ENCODE measurements at places on chromosomes 1 and 21.

GRCh38 chr1:11923069-11923826 is 3.0 kb downstream of the KIAA2013 start:
- DNase-seq: no peak

- DNase-seq: no peak
These were observed 31.2 kb upstream of the LRRC3 start for GRCh38 chr21:44423941-44424607.

GRCh38 chr1:203954788-203955552 is 93.6 kb downstream of the SNRPE start:
- no peak for DNase-seq

DNA sequence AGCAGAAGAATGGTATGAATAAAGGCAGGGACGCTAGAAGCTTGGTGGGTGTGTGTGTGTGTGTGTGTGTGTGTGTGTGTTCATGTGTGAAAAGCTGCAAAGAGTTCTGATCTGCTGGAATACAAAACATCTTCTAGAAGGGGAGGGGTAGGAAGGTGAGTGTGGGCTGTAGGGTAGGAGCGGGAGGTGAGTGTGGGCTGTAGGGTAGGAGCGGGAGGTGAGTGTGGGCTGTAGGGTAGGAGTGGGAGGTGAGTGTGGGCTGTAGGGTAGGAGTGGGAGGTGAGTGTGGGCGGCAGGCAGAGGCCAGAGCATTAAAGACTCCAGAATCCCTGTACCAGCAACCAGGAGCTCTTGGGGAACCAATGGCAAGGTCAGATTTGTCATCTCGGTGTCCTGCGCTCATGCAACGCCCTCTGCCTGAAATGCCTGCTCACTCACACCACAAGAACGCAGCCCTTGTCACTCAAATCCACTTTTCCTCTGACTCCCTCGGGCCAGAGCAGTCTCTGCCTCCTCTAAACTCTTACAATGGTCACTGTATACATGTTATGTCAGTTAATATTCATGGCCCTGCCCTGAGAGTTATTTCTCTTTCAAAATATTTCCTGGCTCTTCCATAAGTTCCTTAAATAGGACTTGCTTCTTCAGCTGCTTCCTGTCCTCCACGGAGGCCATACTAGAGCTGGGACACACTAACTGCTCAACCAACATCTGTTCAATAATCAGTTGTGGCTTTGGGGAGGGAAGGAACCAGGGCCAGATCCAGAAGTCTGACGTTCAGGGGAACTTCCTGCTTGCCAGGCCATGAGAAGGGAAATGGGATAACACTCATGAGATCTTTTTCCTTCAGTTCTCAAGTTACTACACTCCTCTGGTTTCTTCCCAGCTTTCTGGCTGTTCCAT is 53.6 kb upstream of the ZNF644 start:
- DNase-seq: no peak

- no peak for DNase-seq
These were observed 968.1 kb upstream of the ADGRL4 start for GRCh38 chr1:79974659-79975058.

DNA sequence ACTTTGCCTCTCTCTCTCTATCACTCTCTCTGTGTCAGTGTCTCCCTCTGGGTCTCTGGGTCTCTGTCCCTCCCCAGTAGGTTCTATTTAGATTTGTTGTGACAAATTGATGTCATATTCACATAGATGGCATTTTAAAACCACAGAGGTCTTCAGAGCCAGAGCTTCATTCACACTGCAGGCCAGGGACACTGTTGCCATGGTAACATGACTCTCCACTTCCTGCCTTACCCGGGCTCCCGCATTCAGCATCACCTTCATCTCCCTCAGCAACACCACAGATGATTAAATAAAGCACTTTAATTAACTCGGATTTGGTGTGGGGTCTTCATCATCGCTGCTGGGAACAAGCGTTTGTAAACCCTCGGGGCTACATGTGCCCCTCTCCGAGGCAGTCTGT is 132.6 kb downstream of the ETS2 start:
- no peak for DNase-seq

GRCh38 chr1:213744780-213745179 is 243.0 kb upstream of the PROX1 start:
- DNase-seq: no peak

DNA sequence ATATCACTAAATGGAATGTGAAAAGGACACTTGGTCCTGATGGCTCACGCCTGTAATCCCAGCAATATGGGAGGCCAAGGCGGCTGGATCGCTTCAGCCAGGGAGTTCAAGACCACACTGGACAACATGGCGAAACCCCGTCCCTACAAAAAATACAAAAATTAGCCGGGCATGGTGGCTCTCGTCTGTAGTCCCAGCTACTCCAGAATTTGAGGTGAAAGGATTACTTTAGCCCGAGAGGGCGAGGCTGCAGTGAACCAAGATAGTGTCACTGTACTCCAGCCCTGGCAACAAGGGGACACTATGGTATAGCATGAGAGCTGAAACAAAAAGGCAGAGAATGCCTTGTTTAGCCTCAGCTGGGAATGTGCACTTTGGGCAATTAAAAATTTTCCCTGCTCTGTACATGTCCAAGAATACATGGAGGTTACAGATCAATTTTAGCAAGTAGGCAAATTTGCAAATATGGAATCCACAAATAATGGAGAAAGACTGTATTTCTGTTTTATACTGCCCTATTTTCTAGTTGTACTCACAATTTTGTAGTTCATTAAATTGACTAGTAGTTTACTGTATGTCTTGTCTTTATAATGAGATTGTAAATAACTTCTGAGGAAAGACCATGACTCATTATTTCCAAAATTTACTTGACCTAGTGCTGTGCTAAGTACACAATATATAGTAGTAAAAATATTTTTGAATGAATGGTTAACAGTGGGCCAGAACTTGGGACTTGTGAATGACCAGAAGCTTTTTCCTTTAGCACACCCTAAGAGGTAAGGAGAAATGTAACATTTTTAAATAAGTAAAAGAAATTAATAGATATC is 2.0 kb upstream of the ANGEL2 start:
- DNase-seq: no peak

GRCh38 chr1:198701766-198702539 is 63.1 kb downstream of the PTPRC start:
- DNase-seq: no peak

GRCh38 chr1:234139966-234140365 is 233.3 kb upstream of the COA6 start:
- DNase-seq: no peak

GRCh38 chr21:20511216-20511880 is 486.9 kb upstream of the NCAM2 start:
- no peak for DNase-seq

GRCh38 chr1:9435854-9436640 is 103.2 kb upstream of the SLC25A33 start:
- DNase-seq: no peak

GRCh38 chr1:86582161-86582560 is 35.3 kb downstream of the CLCA4 start:
- no peak for DNase-seq

- DNase-seq: no peak
These were observed 27.1 kb upstream of the CD34 start for GRCh38 chr1:207938016-207938415.

GRCh38 chr1:240287722-240288121 is 196.0 kb downstream of the FMN2 start:
- no peak for DNase-seq
